ENCODE measurements at places on chromosomes 11 and 22. TPM values are rescaled to one million over a fixed set of nuclear protein-coding genes. Genes with fewer than 3 reads are reported as not detected.

Gene MICAL2
- 50.1 TPM for total RNA-seq

DNA sequence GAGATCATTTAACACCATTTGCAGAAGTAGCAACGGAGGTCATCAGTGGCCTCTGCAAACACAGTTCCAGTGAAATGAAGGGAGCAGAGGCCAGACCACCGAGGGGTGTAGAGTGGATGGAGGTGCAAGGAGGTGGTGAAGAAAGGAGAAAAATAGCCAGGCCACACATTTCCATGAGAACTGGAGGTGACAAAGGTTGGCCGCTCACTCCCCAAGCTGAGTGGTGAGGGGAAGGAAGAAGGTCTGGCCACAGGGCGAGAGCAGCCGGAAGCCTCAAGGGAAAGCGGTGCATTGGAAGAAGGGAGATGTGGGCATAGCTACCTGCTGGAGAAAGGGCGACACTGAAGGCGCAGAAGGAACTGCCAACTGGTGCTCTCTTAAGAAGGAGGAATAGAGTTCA lies 20.1 kb upstream of the TMPRSS4 start:
- no peaks in the 10 kb centered on the region for H3K4me1 ChIP-seq
- no peak overlapping the region for H3K27ac ChIP-seq
- no peak overlapping the region for H3K4me3 ChIP-seq

DNA sequence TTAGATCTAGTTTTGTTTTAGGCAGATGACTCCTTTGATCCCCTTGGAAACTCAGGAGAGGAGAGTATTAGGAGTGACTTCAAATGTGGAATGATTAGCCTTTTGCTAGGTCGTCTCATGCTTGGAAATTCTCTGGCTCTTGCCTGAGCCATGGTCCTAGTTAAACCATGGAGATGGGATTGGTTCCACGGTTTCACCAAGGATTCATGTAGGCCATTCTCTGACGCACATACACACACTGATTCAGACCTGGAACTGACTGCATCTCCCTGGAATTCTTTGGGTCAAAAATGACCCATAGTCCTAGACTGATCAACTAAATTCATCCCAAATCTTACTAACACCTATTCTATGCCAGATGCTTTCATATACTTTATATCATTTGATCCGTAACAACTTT lies 56.5 kb downstream of the POLD3 start:
- H3K4me1 ChIP-seq: no peaks in the 10 kb centered on the region
- no peak overlapping the region for H3K4me3 ChIP-seq
- H3K27ac ChIP-seq: no peak overlapping the region
- H3K36me3 ChIP-seq: peaks cover 23% of the 10 kb centered on the region
- H3K27me3 ChIP-seq: no peaks in the 10 kb centered on the region

DNA sequence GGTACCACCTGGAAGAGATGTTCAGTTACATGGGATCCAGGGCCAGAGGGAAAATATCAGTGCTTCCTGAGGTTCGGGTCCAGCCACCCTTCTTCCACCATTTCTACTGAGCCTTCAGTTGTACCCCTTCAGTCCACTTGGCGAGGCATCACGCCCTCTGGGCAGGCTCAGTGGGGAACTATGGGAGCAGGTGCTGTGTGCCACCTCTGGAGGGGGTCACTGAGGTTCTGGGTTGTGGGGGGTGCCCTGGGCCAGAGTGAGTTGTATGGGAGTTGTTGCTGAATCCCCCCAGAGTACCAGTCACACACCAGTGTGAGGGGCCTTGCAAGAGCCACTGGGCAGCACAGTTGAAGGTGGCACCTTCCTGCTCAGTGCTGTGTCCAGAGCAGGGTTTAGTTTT lies 2.7 kb upstream of the SREBF2 start:
- H3K27me3 ChIP-seq: no peaks in the 10 kb centered on the region
- no peaks in the 10 kb centered on the region for H3K36me3 ChIP-seq
- H3K4me1 ChIP-seq: peaks cover 13% of the 10 kb centered on the region
- no peak overlapping the region for H3K4me3 ChIP-seq

Gene INS
- not detected for total RNA-seq

Gene C11orf91
- 1.0 TPM for total RNA-seq
